Substantia nigra (tissue), 51 donors: ENCODE measurements at places on chromosomes 6 and 20.

GRCh38 chr6:16511723-16512489, 249.4 kb downstream of the ATXN1 start:
- no peak for DNase-seq

DNA sequence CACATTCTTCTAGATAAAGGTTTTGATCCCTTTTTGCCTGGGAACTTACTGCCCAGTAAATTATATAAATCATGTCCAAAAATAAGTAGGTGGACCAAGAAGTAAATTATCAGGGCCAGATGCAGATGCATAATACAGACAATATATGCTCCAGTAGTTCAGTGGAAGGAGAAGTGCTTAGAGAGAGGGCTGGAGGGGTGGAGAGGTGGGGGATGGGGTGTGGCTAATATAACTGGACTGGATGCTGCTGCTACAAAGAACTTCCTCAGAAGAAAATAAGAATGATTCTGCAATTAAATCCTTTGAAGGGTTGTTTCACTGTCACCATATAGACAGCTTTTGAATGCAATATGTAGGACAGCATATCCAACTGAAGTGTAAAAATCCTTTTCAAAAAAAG, 14.8 kb upstream of the TFAP2D start:
- no peak for DNase-seq

DNA sequence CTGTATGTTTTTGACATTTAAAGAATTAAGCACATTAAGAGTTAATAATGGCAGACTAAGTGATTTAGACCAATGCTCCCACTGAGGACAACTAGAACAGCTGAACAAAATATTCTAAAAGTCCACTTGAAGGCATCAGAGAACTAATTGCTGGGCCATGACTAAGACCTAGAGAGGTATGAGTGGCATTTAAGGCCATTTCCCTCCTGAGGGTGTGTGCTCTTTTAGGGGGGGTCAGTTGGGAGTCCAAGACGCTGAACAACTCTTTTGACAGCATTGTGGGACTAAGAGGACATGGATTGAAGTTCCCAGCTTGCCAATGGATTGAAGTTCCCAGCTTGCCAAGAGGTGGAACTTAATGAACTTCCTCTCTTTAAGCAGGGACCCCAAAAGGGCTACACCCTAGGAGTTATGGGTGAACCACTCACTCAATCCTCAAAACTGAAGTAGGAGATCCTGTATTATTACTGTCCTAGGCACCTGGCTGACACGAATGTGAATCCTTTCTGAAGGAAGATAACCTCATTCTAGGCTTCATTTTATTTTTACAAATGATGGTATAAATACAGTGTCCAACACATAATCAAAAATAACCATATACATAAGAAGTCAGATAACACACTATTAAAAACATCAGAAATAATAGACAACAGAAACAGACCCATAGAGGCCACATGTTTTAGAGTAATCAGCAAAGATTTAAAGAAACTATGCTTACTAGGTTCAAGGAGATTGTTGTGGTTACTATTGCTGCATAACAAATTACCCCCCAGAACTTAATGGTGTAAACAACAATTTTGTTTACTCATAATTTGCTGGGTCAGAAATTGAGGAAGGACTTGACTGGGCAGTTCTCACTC, 175.1 kb downstream of the VEGFA start:
- no peak for DNase-seq

- DNase-seq: no peak
Observed at GRCh38 chr20:40868551-40869217, 159.9 kb upstream of the TOP1 start.

DNA sequence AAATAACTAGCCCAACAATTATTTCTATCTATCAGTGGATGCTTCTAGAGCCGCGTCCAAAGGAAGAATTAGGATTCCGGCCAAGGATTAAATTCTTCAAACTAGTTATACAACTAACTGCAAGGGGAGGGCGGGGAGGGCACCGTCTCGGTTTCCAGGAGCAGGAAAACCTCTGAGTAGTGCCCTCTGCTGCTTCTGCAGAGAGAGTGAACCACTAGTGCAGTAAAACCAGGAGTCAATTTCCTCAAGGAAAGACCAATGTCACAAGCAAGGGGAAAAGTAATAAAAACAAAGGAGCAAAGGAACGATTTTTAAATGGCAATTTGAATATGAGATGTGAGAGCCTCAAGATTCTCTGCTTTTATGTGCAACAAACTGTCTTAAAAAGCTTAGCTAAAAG, 16.5 kb upstream of the UBE2J1 start:
- DNase-seq: no peak

DNA sequence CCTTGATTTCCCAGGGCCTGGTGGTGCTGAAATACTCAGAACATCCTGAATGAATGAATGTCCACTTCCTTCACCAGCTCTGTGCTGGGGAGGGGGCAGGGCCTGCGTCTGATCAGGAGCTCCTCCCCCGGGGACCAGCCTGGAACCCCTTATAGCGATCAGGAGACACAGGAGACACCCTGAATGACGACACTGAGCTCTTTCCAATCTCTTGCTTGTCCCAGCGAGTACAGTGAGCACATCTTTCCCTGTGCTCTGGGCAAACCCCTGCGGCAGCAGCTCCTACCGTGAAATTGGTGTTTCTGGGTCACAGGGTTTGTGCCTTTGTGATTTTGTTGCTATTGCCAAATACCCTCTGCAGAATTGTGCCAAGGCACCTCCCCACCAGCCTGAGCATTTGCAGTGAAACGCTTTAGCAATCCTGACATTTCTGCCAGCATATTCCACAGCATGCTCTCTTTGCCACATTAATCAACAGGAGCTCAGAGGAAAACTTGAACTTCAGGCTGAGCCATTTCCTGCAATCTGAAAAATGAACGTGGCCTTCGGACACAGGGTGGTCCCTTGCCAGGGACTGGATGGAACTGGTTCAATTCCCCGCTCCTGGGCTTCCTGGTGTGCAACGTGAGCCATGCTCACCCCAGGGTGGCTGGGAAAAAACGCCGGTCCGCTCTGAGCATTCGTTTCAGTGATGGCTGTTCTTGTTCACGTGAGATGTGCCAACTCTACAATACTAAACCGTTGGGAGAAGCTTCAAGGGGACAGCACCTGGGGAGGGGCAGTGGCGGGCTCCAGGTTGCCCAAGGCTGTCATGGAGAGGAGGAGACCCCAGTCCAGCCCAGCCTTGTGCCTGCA, 23.1 kb upstream of the MRGBP start:
- DNase-seq: peak; percentile 3

GRCh38 chr6:55584654-55585354, 5.8 kb upstream of the HMGCLL1 start:
- DNase-seq: no peak

GRCh38 chr6:169794317-169795055, 43.1 kb downstream of the ERMARD start:
- no peak for DNase-seq

DNA sequence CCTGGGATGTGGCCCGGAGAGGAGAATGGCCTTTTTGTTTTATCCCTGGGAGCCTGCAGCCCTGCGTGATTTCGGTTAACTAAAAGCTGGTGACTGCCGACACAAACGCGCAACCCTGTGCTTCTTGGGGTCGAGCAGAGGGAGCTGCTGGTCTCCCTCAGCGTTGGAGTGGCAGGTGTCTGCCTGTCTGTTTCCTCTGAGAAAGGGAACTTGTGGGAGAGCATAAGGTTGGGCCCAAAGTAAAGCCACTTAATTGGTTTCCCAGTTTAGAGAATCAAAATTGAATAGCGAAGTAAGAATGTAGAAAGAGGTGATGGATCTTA, 500 bp downstream of the LTV1 start:
- no peak for DNase-seq

DNA sequence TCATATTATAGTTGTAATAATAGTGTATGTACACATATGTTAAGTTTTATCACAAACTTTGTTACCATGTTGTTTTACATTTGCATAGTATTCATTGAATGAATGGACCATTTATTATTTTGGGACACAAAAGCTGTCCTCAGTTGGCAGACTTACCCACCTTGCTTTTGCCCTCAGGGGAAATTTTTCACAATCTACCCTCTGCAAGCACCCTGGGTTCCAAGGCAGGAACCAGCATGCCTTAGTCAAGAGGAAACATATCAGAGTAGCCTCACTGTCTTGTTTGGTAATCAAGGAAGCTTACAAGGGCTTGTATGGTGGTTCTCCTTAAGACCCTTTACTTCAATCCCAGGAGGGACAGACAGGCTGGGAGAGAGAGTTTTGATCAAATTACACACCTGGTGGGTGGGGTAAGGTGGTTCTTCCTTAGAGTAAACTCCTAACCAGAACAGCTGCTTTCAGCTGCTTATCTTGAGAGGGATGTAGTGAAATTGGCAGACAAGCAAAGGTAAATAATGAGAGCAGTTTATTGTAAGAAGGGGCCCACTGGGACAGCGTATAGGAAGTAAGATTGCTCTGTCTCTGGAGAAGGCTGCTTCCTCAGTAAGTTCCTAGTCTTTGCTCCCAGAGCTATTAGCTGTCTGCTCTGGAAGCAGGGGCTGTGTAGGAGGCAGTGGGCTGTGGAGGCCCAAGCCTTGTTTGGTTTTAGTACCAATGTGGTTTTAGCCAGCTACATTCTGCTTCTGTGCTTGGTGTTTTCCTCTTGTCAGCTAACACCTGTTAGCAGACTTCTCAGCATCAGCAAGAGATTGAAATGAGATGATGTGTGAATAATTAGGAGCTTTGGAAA, 31.1 kb downstream of the BRPF3 start:
- no peak for DNase-seq

DNA sequence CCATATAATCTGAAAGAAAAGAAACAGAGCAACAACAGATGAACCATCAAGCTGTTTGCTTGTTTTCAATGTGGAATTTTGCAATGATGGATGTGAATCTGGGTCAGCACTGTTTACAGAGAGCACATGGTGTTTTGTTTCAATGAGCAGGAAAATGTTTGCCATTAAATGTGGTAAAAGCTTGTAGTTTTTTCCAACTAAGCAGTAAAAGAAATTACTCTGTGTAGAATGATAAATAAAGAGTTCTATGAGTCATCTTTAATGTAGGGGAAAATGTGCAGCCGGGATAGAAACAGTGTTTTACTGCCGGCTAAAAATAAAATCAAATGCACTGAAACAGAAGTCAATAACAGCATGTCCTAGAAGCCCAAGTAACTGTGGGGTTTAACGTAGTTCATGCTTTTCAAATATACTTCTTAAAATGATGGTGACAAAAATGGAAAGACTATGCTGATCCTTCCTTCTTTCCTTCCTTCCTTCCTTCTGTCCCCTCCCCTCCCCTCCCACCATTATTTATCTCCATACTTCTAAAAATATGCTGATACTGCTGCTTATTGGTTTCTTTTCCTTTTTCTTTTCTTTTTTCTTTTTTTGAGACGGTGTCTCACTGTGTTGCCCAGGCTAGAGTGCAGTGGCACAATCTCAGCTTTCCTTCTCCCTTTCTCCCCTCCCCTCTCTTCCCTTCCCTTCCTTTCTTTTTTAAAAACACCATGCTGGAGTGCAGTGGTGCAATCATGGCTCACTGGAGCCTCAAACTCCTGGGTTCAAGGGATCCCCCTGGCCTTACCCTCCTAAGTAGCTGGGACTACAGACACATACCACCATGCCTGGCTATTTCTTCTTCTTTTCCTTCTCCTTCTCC, 6.3 kb upstream of the NAA20 start:
- DNase-seq: no peak

GRCh38 chr20:54266844-54267243, 59.0 kb downstream of the PFDN4 start:
- DNase-seq: no peak

DNA sequence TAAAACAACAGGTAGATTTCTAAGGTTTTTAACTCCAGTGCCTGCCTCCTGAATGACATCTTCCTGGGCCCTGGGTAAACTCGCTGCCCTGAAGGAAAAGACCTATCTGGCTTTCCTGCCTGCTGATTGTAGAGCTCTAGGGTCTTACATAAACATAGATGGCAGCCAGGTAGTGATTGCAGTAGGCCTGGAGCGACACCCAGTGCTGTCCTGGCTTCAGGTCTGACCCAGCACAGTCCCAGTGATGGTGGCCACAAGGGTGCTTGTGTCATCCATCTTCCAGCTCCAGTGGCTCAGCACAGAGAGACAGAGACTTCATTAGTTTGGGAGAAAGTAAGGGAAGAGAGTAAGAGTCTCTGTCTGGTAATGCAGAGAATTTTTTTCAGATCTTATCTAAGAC, 542.9 kb upstream of the IMPG1 start:
- no peak for DNase-seq

DNA sequence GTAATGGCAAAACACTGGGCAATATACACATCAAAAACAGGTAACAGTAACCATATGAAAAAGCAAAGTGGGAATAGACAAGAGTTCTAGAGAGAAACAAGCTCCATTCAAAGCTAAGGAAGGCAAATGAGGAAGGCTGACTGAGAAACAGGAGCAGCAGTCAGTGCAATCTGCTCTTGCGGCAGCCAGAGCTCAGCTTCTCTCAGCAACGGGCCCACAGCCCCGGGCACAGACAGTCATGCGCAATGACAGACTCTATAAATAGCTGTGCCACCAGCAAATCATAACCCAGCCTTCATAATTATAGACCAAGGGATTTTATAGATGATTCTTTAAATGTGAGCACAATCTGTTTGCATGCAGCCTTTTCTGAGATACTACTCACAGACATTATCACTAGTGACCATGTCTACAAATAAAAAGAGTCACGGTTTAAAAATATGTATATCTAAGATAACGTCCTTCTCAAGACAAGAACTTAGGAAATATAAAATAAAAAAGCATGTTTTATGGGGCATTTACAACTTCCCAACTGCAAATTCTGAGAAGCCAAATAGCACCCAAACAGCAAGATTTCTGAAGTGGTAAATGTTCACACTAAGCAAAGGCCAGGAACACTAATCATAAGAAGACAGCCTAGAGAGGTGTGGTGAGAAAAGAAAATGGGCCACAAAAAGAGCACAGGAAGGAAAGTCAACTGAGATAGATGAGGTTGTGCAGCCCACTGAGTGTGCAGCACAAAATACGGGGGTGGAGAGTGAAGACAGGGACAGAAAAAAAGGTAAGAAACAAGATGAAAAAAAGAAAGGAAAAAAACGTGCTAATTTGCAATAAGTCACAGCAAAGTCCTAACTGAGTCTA, 39.9 kb upstream of the BEND6 start:
- peak; percentile 22 for DNase-seq

DNA sequence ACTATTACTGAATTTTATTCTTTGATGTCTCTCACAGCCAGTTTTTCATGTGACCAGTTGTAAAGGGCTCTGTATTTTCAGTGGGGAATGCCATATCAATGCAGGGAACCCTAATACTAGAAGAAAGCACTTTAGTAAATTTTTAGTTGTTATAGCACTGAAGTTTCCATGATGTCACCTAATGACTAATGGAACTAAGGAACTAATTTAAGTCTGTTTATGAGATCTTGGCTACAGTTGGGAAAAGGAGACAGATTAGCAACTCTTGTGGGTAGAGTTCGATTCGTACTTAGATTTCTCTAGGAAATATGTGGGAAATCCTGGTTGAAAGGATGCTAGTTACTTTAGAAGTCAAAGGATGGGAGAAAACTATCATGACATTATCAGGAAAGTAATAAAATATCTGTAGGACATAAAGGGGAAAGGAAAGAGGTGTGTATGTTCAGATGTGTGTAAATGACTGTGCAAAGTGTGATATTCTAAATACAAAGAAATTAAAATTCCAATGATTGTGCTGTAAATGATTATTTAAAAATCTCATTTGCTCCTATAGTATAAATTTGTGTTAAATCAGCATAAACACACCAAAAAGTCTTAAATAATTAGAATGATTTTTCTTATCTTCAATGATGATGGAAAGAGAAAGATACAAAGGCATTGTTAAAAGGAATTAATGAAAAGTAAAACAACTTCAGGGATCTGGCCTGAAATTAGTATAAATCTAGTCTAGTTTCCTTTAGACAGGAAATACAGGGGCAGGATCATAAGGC, 103.4 kb downstream of the LRRC1 start:
- DNase-seq: no peak
